ENCODE measurements at places on chromosomes 6 and 20.

DNA sequence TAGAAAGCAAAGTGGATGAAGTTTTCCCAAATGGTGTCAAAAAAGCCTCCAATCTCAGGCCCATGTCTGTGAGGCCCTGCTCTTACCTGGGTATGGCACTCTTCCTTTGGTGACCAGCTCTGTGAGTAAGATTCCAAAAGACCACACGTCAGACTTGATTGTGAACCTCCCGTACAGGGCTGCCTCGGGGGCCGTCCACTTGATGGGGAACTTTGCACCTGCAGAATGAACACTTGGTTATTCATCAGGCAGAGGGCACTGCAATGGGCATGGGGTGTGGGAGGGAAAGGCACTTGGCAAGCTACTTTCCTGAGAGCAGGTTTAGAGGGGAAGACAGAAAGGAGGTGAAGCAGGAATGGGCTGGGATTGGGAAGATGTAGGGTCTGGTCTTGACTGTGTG, 68.7 kb upstream of the TRAF3IP2 start:
- no peak for DNase-seq

- no peak for DNase-seq
These were observed 52.0 kb downstream of the FRK start for GRCh38 chr6:116008470-116009243.

- DNase-seq: no peak
These were observed 3.2 kb downstream of the BHLHE23 start for GRCh38 chr20:63003546-63003945.

DNA sequence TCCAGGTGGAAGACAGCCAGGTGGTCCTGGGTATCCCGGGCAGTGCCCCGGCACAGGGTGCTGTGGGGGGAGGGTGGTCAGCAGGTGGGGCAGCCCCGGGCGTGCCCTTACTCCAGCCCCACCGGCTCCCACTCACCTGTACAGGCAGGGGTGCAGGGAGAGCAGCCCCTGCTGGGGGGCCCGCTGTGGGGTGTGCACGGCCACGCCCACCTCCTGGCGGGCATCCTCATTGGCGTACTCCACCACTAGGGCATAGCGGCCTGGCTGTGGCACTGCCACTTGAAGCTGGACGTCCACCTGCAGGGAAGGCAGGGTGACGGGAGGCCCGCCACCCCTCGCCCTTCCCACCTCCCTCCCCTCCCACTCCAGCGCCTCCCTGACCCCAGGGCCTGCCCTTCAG, 29.6 kb downstream of the ADRM1 start:
- no peak for DNase-seq

DNA sequence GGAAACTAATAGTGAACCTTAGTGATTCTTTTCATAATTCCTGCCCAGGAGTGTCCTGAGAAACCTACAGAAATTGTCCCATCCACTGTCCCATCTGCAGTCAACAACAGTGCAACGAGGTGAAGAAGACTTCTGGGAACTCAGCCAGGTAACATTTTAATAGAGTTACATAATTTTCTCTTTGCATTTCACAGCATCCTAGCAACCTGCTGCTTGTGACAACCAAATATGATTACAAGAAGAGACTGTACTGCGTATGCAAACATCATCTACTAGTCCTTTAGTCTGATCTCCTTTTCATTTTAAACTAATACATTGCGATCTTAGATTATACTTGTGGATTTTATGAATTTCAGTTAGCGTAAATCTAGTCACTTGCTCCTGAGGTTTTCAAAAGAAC, 951.6 kb downstream of the TFAP2A start:
- no peak for DNase-seq

GRCh38 chr6:142757852-142758628, 186.9 kb downstream of the HIVEP2 start:
- no peak for DNase-seq

GRCh38 chr6:2102316-2102883, 143.0 kb downstream of the GMDS start:
- no peak for DNase-seq

GRCh38 chr6:141347086-141347485, 785.6 kb upstream of the GJE1 start:
- DNase-seq: no peak

DNA sequence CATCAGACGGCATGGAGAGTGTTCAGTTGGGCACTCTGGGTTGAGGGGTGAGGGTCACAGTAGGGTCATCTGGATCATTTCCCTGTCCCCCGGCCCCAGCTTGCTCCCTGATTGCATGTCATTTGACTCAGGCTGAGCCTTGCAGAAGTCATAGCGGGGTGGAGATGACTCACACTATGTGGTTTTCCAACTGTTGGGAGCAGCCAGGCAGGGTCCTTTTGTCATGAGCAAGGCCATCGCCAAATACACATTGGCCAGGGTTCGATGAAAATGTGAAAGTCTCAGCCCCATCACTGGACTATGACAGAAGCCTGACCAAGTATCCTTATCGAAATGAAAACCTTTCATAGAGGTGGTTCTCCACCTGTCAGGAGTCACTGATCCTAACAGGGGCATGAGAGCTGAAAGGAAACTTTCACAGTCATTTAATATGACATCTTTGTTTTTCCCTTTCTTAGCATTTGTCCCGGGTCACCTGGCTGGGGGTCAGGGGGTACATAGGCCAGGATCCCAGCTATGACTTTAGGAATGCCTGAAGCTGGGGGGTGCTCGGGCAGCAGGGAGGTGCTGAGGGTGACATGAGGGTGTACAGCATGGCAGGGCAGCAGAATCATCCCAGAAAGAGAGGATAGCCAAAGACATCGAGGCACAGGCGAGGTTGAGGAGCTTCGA, 70.2 kb upstream of the CD93 start:
- DNase-seq: no peak

Measured in effector memory CD8-positive, alpha-beta T cell (primary cell).